ENCODE measurements at places on chromosomes 4 and X.

- DNase-seq = no peak
Measured at GRCh38 chr4:80253510-80253909, 13.0 kb upstream of the FGF5 start.

DNA sequence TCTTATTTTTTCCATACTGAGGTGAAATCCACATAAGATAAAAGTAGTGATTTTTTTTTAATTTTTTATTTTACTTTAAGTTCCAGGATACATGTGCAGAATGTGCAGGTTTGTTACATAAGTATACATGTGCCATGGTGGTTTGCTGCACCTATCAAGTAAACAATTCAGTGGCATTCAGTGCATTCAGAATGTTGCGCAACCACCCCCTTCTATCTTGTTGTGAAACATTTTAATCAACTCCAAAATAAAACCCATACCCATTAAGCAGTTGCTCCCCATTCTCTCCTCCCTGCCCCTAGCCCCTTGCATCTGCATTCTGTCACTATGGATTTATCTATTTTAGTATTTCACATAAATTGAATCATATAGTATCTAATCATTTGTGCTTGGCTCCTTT is 121.2 kb downstream of the KLHL13 start:
- DNase-seq = no peak

DNA sequence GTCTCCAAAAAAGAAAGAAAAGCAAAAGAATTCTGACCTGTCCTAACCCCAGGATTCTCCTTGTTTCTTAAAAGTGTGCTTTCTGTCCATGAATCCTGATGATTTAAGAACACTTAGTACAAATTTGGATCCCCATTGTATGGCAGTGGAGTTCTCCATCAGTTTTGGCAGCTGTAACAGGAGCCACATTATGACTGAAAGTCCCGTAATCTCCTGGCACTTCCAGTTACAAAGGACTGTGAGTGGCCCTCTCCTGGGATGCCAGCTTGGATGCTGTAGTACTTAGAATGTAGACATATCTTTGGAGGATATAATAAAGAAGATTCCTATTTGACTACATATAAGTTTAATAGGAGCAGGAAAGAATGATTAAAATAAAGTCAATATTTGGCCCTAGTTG is 20.6 kb downstream of the AP1AR start:
- no peak for DNase-seq

DNA sequence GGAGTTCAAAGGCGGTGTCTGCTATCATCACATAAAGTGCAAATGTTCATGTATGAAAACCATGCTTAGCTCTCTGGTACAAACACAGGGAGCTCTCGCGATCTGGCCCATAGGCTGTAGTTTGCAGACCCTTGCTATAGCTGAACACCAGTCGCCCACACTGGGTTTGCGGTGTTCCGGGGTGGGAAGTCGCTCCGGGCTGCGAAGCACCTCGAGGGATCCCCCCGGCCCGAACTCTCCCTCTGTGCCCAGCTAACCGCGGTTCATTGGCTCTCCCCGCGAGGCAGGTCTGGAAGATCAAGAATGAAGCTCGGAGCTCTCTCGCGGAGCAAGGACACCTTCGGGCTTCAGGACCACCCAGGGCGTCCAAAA is 341 bp upstream of the PRPS2 start:
- DNase-seq = no peak

DNA sequence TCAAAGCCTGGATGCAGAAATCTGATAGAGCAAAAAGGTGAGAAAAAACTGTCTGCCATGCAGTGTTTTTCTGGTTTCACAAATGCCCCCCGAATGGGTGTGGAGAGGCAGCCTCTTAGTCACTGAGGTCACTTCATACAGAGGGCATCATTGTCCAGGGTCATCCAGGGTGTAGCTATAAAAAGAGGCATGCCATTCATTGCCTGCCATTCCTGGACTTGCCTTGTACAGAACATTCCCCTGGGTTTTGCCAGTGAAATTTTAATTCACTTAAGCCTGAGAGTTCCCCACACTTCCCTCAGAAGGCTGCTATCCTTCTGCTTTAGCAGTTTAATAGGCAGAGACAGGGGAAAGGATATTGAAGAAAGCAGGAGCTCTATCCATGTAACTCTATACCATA is 230.3 kb downstream of the UNC5C start:
- no peak for DNase-seq

DNA sequence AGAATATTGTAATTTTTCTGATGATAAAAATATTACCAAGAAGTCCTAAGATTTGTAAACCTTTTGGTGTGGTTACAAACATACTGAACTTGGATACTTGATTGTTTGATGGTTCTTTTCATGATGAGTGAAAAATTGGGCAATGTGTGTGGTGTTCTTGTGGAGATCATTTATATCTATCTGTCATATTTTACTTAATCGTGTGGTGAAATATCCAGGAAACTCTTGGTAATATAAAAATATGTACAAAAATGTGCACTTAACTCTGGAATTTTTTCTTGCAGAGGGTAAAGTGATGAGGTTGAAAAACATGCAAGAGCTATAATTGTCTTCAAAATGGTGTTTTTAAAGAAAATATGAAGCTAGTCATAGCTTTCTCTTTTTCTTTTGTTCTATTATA is 2.8 kb downstream of the DCUN1D4 start:
- peak; percentile 21 for DNase-seq

- DNase-seq = peak; percentile 56
Measured at GRCh38 chr4:123488916-123489315, 92.3 kb downstream of the SPRY1 start.

GRCh38 chrX:57528670-57529255 is 63.0 kb upstream of the ZXDB start:
- DNase-seq = no peak

GRCh38 chrX:74160358-74160757 is 143.6 kb upstream of the ZCCHC13 start:
- no peak for DNase-seq

DNA sequence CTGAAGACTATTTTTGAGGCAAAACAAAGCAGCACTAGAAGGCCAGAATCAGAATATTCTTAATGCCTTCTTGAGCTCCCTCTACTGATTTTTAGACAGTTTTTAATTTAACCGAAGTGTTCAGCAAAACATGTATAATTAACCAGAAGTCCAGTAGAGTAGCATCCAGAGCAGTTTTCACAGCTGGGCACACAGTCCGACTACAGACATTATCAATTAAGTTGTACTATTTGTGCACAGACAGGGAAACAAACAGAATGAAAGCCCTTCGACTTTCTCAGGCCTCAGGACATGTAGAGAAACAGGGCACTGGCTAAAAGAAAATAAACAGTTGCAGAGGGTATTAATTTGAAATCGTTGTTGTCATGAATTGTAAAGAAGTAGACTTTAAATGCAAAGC is 11.9 kb downstream of the FSTL5 start:
- DNase-seq = no peak

DNA sequence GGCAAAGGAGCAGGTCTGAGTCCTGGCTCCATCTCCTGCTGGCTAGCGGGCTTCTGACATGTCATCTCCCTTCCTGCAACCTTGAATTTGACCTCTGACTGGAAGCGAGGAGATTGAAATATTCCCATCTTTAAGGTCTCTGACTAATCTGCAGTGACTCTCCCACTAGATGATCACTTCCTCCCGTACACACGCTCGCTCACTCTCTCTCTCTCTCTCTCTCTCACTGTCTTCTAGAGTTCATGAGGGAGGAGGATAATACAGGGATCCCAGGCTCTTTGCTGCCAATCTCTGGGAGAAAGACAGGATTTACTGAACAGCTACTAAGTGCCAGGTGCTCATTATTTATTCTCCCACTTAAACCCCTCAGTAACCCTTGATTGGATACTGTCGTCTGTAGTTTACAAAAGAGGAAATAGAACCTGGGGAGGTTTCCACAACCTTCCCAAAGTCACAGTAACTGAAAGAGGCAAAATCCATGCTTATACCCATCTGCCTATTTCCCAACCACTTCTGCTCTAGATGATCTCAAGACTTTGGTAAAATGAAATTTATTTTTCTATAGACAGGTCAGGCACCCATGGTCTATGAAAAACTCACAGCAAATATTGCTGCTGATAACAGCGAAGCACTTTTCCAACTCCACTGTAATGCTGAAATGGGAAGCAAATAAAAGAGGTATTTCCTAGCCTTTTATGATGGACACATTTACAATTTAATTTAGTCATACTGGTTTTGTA is 193.5 kb upstream of the C1QTNF7 start:
- DNase-seq = peak; percentile 74

DNA sequence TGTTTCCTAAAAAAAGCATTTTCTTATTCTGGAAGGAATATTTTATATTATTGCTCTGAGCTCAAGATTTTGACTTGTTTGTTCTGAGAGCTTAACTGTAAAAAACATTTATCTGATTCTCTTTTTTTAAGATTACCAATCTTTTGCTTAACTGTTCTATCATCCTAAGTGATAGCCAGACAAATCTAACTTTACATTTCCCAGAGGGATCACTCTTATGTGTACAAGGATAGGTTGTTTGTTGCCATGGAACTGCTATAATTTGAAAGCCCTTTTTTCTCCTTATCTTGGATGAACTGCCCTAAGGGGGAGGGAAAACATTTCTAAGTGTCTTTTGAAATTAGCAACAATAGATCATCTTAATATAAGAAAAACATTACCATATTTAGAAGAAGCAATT is 494.7 kb downstream of the TRAM1L1 start:
- DNase-seq = no peak

GRCh38 chr4:36747277-36748129 is 466.1 kb downstream of the DTHD1 start:
- no peak for DNase-seq

DNA sequence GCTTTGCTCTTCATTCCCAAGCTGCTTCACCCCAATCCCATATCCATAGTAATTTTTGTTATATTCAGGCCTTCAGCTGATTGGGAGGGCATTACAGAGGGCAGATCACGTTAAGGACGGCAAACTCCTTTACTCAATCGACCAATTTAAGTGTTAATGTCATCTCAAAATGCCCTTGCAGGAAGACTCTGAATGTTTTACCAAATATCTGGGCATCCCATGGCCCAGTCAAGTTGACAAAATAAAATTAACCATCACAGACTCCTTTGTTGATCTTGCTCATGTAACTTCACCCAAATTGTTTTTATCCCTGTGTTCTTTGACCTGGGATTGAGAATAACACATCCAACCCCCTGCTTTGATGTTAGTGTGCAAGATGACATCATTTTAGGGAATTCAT is 1018.3 kb upstream of the LCORL start:
- no peak for DNase-seq

DNA sequence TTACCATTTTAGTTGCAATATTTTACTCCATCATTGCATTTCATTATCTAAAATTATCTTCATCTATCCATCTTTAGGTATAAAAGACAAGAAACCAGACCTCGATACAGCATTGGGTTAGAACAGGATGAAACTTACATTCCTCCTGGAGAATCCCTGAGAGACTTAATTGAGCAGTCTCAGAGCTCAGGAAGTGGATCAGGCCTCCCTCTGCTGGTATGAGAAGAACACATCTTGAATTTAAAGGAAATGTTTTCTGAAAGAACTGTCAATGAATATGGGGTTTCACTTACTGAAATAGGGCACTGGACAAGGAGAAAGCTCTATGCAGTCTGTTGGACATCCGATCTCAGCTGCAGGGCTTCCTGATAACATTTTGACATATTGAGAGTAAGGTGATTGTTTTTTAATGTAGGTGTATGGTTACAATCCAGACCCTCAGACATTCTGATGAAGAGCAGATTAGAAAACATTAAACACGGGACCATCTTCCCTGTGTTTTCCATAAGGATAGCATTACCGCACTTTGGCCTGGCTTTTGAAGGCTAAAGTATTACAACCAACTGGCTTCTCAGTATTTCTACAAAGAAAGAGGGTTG is 367.2 kb downstream of the BMPR1B start:
- peak; percentile 29 for DNase-seq

DNA sequence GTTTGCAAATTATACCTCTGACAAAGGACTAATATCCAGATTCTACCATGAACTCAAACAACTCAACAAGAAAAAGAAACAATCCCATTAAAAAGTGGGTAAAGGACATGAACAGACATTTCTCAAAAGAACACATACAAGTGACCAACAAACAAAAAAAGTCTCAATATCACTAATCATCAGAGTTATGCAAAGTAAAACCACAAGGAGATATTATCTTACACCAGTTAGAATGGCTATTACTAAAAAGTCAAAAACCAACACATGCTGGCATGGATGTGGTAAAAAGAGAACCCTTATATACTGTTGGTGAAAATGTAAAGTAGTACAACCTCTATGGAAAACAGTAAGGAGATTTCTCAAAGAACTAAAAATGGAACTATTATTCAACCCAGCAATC is 234.4 kb downstream of the NKX6-1 start:
- DNase-seq = no peak

GRCh38 chr4:114108869-114109268 is 129.4 kb upstream of the ARSJ start:
- DNase-seq = no peak

GRCh38 chr4:159229164-159229563 is 126.3 kb downstream of the RAPGEF2 start:
- peak; percentile 40 for DNase-seq

DNA sequence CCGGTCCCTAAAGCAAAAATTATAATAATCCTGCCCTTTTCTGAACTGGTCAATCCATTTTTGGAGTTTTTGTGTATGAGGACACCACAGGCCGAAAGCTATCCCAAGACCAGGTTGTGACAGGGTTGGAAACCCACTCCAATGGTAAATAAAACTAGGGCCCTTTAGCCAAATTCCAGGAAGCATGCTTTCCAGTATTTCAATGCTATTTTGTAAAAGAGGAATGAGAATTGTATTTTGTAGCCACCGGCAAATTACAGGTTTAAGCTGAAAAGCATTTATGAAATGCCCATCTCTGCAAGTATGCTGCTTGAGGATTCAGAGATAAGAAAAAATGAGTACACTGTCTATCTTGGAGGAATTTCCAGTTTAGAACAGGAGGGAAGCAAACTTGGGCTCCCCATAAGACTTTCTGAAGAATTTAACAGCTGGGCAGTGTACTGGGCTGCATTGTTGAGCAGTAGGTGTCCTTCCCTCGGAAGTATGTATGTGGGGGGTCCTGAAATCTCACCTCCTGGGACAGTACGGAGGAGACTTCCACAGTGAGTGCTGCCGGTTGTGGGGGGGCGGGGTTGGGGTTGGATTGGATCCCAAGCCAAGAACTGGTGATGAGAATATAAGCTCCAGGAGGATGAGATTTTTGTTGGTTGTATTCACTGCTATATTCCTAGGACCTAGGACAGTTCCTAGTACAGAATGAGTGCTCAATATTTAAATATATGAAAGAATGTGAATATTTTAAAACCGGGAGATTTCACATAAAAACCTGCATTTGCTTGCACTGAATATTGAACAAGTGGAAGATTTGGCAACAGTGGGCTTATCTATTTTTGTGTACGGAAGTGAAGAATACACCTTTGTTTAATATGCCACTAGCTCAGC is 26.8 kb downstream of the OCIAD2 start:
- no peak for DNase-seq
